ENCODE measurements at places on chromosomes 7 and 10. TPM values are rescaled to one million over a fixed set of nuclear protein-coding genes. Genes with fewer than 3 reads are reported as not detected.

The CYP2E1 gene
- total RNA-seq, result 0.33 TPM

DNA sequence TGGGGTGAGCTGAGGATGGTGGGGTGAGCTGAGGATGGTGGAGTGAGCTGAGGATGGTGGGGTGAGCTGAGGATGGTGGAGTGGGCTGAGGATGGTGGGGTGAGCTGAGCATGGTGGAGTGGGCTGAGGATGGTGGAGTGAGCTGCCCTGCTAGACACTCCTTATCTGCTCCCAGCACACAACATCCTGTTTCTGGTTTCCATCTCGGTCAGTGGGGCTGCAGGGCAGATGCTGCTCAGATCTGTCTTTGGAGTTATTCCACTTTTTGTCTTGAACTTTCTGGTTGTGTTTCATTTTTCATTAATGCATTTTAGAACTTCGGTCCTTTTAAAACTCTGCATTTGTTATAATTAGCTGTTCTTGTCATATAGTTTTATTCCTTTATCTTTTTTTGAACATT is 67.9 kb upstream of the ANTXRL start:
- peaks cover 33% of the 10 kb centered on the region for H3K36me3 ChIP-seq
- H3K4me3 ChIP-seq, result no peak overlapping the region
- DNase-seq, result peak; percentile 54
- H3K27me3 ChIP-seq, result no peaks in the 10 kb centered on the region

DNA sequence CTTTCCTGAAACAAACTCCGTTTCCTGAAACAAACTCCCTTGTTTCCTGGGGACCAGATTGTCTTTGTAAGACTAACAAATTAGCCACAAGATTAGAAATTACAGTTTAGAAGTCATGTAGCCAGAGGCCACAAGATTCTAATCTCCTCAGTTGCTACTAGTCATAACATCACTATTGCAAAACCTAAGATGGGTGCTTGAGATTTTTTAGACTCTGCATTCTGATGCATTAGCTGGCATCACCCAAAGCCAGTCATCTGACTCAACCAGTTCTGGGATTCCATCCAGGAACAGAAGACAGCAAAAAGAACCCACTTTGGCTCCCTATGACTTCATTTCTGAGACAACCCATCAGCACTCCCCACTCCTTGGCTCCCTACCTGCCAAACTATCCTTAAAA is 367.9 kb upstream of the MBL2 start:
- no peak for DNase-seq
- no peak overlapping the region for H3K27ac ChIP-seq
- H3K4me1 ChIP-seq, result no peaks in the 10 kb centered on the region

The HOXA10 gene
- not detected for total RNA-seq

The HTR7 gene
- total RNA-seq, result not detected

- H3K27me3 ChIP-seq, result peaks cover 3% of the 10 kb centered on the region
- no peak overlapping the region for H3K27ac ChIP-seq
- H3K36me3 ChIP-seq, result no peaks in the 10 kb centered on the region
- no peaks in the 10 kb centered on the region for H3K4me1 ChIP-seq
These were observed 44.2 kb downstream of the ADCYAP1R1 start for GRCh38 chr7:31096198-31096876.

The UNCX gene
- not detected for total RNA-seq

DNA sequence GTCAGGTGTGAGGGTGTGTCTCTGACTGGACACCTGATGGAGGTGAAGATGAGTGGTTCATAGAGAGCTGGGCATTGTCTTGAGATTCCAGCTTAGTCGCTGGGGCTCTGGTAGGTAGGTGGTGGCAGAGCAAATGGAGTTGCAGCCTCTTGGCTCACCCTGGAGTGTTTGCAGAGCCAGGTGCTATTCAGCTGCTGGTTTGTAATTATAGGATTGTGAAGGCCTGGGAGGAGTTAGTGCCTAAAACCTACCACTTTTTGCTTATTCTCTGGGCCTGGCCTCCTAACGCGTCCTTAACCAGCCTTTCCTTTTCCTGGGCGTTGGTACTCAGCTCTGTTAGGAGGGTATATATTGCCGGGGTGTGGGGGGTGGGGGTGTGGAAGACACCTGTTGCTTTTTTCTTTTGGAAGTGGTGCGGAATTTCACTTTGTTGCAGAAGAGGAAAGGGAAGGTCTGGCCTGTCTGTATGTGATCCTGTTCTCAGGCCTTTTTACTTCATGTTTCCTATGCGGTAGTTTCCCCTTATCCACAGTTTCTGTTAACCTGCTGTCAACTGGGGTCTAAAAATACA is 3.2 kb downstream of the PPRC1 start:
- peak overlapping the region; percentile 50 for H3K4me3 ChIP-seq
- H3K4me1 ChIP-seq, result peaks cover 37% of the 10 kb centered on the region
- no peaks in the 10 kb centered on the region for H3K27me3 ChIP-seq
- DNase-seq, result no peak

DNA sequence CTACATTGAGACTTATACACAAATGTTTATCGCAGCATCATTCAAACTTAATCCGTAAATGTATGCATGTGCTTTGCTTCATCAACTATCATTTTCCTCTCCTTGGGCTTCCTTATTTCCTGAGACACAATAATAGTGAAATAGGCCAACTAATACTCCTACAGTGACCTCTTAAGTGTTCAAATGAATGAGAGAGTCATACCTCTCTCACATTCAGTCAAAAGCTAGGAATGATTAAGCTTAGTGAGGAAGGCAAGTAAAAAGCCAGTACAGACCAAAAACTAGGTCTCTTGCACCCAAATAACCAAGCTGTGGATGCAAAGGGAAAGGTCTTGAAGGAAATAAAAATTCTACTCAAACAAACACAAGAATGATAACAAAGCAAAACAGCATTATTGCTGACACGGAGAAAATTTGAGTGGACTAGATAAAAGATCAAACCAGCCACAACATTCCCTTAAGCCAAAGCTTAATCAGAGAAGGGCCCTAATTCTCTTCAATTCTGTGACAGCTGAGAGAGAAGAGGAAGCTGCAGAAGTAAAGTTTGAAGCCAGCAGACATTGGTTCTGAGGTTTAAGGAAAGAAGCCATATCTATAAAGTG is 72.3 kb downstream of the GLCCI1 start:
- no peak for DNase-seq
- H3K27ac ChIP-seq, result peak overlapping the region; percentile 6

Data from activated CD4-positive, alpha-beta T cell treated with anti-CD3 and anti-CD28 coated beads, Interleukin-2, amount 10 ng/mL, durations not matched to agents 24 days and 14 days (primary cell).